ENCODE measurements at places on chromosomes 12 and 14.

GRCh38 chr12:4172999-4173398, 100.6 kb upstream of the CCND2 start:
- no peaks in the 10 kb centered on the region for H3K27me3 ChIP-seq
- no peak for DNase-seq
- H3K36me3 ChIP-seq = no peaks in the 10 kb centered on the region
- no peaks in the 10 kb centered on the region for H3K4me1 ChIP-seq
- no peak overlapping the region for H3K4me3 ChIP-seq

DNA sequence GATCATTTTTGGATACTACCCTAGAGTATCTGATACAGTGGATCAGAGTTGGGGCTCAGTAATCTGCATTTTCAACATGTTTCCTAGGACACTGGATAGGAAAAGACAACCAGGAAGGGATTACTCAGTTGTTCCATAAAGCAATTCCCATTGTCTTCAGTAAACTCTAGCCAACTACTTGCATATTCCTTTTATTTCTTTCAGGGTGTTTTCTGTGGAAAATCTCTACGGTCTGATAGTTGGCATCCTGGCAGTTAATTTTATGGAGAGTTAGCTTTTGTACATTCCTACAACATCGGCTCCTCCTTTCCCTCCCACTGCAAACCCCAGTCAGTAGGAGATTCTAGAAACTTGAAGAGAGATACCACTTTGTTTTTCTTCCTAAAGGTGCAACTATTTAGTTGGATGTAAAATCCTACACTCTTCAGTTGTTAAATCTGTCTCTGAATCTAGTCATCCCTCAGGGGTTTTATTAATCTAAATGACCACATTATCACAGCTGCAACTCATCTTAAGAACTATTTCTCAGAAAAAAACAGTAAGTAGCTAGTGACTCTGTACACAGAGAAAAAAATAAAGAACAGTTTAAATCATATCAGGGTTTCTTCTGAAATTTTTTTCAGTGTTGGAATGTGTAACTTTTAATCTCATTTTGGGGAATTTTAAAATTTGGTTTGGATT, 103.9 kb downstream of the PDE3A start:
- H3K27me3 ChIP-seq = no peaks in the 10 kb centered on the region
- no peak overlapping the region for H3K4me3 ChIP-seq
- DNase-seq = no peak
- H3K36me3 ChIP-seq = no peaks in the 10 kb centered on the region
- no peaks in the 10 kb centered on the region for H3K4me1 ChIP-seq

DNA sequence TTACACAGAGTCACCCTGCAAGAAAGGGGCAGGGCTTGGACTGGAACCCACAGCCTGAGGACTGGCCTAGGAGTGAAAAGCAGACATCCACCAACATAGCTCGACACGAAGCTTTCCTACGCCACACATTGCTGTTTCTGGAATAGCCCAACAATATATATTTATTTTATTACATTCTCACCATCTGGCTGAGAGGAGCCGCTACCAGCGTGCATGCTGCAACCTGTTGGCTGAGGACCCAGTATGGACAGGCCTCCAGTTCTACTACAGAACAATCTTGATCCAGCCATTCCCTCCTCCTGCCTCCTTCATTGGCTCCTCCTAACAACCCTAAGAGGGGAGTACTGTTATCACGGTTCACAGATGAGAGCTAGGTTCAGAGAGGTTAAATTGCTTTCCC, 35.6 kb upstream of the TBX5 start:
- H3K27me3 ChIP-seq = peaks cover 87% of the 10 kb centered on the region
- no peaks in the 10 kb centered on the region for H3K36me3 ChIP-seq
- no peaks in the 10 kb centered on the region for H3K4me1 ChIP-seq
- DNase-seq = no peak
- no peak overlapping the region for H3K4me3 ChIP-seq
- H3K27ac ChIP-seq = no peak overlapping the region

GRCh38 chr12:97760601-97761000, 298.0 kb downstream of the RMST start:
- H3K27ac ChIP-seq = no peak overlapping the region
- no peaks in the 10 kb centered on the region for H3K36me3 ChIP-seq
- no peak overlapping the region for H3K4me3 ChIP-seq
- H3K4me1 ChIP-seq = no peaks in the 10 kb centered on the region
- H3K27me3 ChIP-seq = no peaks in the 10 kb centered on the region

Data from tibial nerve (tissue), 4 donors.